ENCODE measurements at places on chromosomes 3 and 15.

- DNase-seq = no peak
These were observed 90.7 kb downstream of the NR2F2 start for GRCh38 chr15:96421178-96421601.

DNA sequence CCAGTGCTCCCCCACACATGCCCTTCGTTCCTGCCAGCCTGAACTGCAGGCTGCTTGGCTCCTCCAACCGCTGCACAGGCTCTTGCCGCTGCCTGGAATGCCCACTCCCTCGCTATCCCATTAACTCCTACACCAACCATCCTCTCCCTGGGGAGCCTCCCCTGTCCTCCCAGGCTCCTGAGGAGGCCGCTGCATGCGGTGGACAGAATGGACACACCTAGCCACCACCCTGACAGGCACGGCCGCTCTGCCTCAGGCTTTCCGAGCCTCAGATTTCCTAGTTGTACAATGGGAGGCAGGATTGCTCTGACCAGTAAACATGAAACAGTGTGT lies 2.3 kb downstream of the PLXNB1 start:
- DNase-seq = no peak

DNA sequence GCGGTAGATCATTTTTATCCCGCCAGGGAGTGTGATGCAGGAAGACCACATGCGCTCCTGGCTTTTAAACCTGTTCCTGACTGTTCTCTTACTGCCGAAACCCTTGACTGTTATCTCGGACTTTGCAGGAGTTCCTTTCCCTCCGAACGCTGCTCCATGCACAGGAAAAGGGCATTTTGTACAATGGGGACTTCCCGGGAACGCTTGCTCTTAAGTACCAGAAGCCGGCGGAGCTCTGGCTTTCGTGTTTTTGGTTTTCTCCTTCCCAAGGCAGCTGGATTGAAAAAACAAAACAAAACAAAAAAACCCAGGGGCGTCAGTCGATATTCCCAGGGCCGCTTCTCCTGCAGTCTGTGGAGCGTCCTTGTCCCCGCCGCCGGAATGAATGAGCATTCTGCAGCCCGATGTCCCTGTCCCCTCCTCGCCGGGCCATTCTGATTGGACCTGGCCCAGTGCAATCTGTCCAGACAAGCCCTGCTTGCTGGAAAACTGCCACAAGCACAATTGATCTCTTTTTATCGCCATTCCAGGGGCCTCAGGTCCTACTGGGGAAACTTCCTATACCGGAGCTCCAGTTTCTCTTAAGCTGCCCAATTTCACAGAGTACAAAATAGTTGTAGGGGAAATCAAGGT lies 44.8 kb downstream of the SLC6A1 start:
- DNase-seq = no peak

- no peak for DNase-seq
These were observed 54.8 kb upstream of the ATP2C1 start for GRCh38 chr3:130838898-130839600.

DNA sequence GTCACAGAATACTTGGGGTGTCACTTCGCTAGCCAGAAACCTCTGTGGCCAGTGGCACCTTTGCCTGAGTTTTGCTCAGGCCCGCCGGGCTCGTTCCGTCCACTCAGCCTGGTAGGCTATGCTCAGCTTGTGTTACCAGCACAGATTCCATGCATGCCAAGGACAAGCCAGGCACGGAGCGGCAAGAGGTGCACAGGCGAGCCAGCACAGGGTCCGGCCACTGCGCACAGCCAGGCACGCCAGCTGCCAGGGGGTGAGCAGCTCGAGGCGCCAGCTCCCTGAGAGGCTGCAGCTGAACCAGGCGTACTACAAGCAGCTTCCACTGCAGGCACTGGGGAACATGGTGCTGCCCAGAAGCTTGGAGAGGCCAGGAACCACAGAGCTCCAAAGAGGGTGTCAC lies 14.7 kb downstream of the PCYT1A start:
- DNase-seq = no peak

Measured in NCI-H2107 (cell line).